ENCODE measurements at places on chromosomes 1 and 21. TPM values are rescaled to one million over a fixed set of nuclear protein-coding genes. Genes with fewer than 3 reads are reported as not detected.

DNA sequence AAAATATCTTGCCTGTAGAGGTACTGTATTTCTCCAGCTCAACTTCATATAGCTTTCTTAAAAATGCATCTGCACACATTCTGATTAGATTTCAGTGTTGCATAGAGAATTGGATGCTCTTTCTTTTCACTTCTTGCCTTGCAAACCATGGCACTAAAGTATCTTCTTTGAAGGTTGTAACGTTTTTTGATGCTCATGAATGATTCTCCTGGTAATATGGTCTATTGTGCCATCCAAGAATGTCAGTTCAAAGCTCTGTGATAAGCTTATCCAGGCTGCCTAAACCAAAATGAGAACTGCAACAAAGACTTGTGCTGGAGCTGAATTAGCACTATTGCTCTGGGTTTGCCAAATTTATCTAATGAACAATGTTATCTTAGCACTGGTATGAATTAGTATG is 1.9 kb downstream of the SGIP1 start:
- H3K4me1 ChIP-seq: peaks cover 17% of the 10 kb centered on the region
- H3K4me3 ChIP-seq: no peak overlapping the region

Gene C1QB
- not detected for total RNA-seq

DNA sequence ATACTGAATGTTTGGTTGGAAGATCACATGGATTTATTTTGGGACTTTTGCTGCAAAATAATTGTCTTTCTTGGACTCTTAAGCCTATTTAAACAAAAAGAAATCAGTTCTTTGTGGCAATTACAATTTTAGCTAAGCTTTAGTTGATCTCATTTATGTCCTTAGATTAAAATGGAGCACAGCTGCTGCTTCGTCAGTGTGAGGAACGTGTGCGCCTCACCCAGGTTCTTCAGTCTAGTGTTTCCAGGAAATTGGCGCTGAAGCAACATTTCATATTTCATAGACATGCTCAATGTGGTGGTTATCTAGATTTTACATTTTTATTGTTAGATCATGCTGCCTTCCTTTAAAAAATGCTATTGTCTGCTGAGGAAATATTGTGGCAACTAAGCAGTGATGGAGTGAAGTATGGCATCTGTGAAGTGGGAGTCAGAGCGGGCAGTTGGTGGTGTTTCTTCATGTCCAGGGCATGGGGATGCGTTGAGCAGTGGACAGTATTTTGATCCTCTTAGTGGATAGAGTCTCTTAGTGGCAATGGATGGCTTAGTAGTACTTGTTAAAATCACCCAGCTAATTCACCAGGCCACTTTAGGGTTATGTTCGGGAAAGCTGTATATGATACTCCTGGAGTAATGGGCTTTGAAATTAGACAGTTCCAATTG is 5.6 kb downstream of the DDI2 start:
- no peak overlapping the region for H3K27ac ChIP-seq
- peaks cover 24% of the 10 kb centered on the region for H3K36me3 ChIP-seq
- DNase-seq: no peak
- H3K4me1 ChIP-seq: peaks cover 67% of the 10 kb centered on the region

- peaks cover 1% of the 10 kb centered on the region for H3K36me3 ChIP-seq
- peaks cover 40% of the 10 kb centered on the region for H3K4me1 ChIP-seq
- DNase-seq: no peak
- H3K4me3 ChIP-seq: no peak overlapping the region
- no peaks in the 10 kb centered on the region for H3K27me3 ChIP-seq
- H3K27ac ChIP-seq: no peak overlapping the region
These were observed 51.0 kb downstream of the SYDE2 start for GRCh38 chr1:85149805-85150204.

Gene MROH7
- not detected for total RNA-seq

Gene VWA5B1
- 0.15 TPM for total RNA-seq

- no peaks in the 10 kb centered on the region for H3K36me3 ChIP-seq
- no peak for DNase-seq
- H3K27me3 ChIP-seq: peaks cover 66% of the 10 kb centered on the region
- H3K4me3 ChIP-seq: peak within 1 kb of the TSS; percentile 56
These were observed at the start of gene KCND3 for GRCh38 chr1:111989531-111990025. Gene KCND3 (minus strand): TSS chr1:111989668.

Gene OR2T35
- total RNA-seq: not detected

Gene LIPI
- not detected for total RNA-seq

Gene PTPN22
- total RNA-seq: 62.8 TPM

DNA sequence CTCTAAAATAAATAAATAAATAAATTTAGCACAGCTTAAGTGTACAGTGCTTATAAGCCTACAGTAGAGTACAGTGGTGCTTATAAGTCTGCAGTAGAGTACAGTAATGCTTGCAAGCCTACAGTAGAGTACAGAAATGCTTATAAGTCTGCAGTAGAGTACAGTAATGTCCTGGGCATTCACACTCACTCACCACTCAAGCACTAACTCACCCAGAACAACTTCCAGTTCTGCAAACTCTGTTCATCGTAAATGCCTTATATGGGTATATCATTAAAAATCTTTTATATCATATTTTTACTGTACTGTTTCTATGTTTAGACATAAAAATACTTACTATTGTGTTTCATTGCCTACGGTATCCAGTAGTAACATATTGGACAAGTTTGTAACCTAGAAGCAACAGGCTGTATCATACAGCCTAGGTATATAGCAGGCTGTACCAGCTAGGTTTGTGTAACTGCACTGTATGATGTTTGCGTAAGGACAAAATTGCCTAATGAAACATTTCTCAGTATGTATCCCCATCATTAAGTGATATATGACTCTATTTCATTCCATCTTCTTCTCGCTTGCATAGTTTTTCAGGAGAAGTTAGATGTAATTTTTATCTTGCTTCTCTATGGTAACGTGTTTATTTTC is 14.0 kb upstream of the S100B start:
- H3K4me3 ChIP-seq: no peak overlapping the region
- no peak for DNase-seq
- H3K4me1 ChIP-seq: peaks cover 33% of the 10 kb centered on the region
- H3K27ac ChIP-seq: no peak overlapping the region

GRCh38 chr1:168312718-168313604 is 32.3 kb downstream of the TBX19 start:
- H3K4me1 ChIP-seq: peaks cover 30% of the 10 kb centered on the region
- peaks cover 7% of the 10 kb centered on the region for H3K36me3 ChIP-seq
- H3K27me3 ChIP-seq: no peaks in the 10 kb centered on the region
- no peak overlapping the region for H3K4me3 ChIP-seq
- no peak for DNase-seq

- H3K36me3 ChIP-seq: peaks cover 4% of the 10 kb centered on the region
- H3K27ac ChIP-seq: no peak overlapping the region
- H3K4me3 ChIP-seq: no peak overlapping the region
These were observed 295.4 kb downstream of the AKT3 start for GRCh38 chr1:243554686-243555085.

Gene KCNAB2
- total RNA-seq: 294 TPM

- no peak overlapping the region for H3K27ac ChIP-seq
- no peak overlapping the region for H3K4me3 ChIP-seq
- no peak for DNase-seq
- peaks cover 35% of the 10 kb centered on the region for H3K4me1 ChIP-seq
- H3K27me3 ChIP-seq: peaks cover 12% of the 10 kb centered on the region
These were observed 126.0 kb downstream of the SYF2 start for GRCh38 chr1:25106352-25106751.

DNA sequence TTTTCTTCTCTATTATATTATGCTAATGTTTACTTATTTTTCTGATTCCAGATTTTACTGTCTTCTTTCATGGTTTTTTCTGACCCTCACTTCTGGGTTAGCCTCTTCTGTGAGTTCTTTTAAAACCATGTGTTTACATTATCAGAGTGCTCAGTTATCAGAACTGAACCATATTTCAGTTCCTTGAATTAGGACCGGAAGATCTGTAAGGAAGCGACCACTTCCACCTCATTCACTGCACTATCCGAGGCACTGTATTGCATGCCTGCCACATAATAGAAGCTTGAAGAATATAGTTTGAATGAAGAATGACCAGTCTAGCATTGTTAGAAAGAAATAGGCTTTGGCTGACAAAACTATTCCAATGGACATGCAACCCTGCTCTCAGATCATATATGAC is 281.0 kb upstream of the DEPDC1 start:
- H3K4me1 ChIP-seq: peaks cover 2% of the 10 kb centered on the region
- no peaks in the 10 kb centered on the region for H3K36me3 ChIP-seq
- H3K4me3 ChIP-seq: no peak overlapping the region
- H3K27me3 ChIP-seq: no peaks in the 10 kb centered on the region

Data from activated CD4-positive, alpha-beta T cell treated with anti-CD3 and anti-CD28 coated beads, Interleukin-2, amount 10 ng/mL, durations not matched to agents 7 days and 5 days (primary cell).